ENCODE measurements at places on chromosomes 7 and 10. TPM values are rescaled to one million over a fixed set of nuclear protein-coding genes. Genes with fewer than 3 reads are reported as not detected.

Gene EPDR1
- 226 TPM for total RNA-seq

Gene FKBP6
- not detected for total RNA-seq

Gene SYT15B
- total RNA-seq, result 2.7 TPM

Gene ATG9B
- 0.17 TPM for total RNA-seq

Gene HOXA6
- 0.70 TPM for total RNA-seq

Gene ZNF117
- 0.70 TPM for total RNA-seq

Gene H2BK1
- 0.64 TPM for total RNA-seq
